ENCODE measurements at places on chromosomes 7 and 10. TPM values are rescaled to one million over a fixed set of nuclear protein-coding genes. Genes with fewer than 3 reads are reported as not detected.
A peak's percentile ranks its signal among the peaks of the same experiment; 100 is the strongest.

The PRTFDC1 gene
- 13.7 TPM for total RNA-seq

The TUBB8 gene
- total RNA-seq, result not detected

The CLEC2L gene
- total RNA-seq, result not detected

- DNase-seq, result peak; percentile 51
These were observed 52.1 kb downstream of the GNAI1 start for GRCh38 chr7:80186721-80187120.

DNA sequence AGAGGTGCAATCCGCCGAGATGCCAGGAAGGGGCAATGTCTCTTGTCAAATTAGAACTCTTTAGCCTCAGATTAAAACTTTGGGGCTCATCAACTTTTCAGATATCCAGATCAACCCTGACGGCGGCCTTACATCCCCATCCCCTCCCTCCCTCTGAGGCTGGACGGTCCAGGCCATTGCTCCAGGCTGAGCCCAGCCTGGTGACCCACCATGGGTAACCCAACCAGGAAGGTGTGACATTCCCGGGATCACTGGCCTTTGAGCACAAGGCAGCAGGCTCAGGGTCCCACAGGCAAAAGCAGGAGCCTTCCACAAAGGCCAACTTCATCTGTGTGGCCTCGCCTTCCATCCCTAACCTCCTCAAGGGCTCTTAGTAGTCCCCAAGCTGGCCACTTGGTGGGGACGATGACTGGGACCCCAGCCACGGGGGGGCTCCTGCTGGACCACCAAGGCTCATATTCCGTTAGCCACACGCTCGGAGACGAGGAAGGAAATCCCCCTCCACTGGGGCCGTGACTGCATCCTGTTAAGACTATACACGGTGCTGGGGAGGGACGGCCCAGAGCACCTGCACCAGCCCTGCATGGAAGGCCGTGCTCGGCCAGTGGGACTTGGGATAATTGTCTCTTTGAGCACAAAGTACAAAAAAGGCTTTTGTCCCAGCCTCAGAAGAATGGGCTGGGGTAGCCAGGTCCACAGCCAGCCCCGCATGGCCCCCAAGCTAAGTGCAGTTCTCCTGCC, 62.8 kb downstream of the ZRANB1 start:
- no peak for DNase-seq

- DNase-seq, result peak; percentile 25
These were observed 69.4 kb upstream of the GSDME start for GRCh38 chr7:24826662-24827020.

DNA sequence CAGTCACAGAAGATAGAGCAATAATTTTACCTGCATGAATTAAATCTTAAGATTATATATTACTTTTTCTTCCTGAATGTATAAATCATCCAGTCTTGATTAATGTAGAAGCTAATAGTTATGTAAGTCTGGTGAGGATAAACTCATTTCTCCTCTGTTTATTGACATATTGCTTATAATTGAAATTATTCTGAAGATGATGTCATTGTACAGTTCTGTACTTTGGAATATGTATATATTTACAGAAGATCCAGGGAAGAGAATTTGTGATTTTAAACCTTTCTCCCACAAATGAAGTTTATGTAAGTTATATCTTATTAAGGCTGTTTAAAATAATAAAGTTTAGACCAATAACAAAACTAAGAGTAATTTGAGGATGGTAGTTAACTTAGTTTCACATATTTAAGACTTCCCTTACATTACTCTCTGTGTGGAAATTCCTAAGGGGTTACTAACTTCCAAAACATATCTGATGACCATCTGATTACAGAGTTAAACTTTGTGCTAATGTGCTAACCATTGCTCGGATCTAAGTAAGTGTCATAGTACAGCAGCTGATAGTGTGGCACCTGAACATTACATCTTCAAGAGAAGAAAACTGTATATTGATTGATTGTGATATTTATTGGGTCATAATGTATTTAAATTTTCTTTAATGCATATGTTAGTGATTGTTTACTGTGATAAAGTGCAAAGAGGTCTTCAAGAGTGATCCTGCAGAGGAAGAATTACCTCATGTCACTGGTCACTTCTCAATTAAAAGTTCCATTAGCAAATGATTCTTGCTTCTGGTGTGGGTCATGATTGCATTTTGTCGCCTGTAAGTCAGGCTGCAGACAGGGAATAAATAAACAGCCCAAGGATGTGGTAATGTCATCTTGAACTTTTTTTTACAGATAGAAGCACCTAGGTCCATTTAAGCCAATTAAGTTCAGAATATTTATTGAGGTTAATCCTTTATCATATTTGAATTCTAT, 96.9 kb downstream of the UBE3C start:
- DNase-seq, result peak; percentile 21

GRCh38 chr7:84042110-84042539, 152.5 kb downstream of the SEMA3A start:
- peak; percentile 97 for DNase-seq

DNA sequence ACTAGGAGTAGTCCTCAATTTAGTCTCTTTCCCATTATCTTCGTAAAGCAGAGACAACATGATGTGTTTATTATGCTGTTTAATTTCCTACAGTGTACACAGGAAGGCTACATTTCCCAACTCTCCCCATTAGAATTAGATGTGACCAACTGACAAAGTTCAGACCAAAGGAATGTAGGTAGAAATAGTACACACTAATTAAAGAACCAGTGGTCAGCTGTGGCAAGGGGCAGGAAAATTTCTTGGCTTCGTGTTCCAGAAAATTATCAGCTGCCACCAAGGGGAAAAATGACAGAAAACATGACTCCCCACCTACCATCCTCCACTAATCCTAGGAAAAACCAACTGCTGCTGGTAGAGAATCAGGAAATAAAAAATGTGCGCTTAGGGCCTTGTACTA, 125.6 kb downstream of the PPP1R3A start:
- DNase-seq, result no peak
